ENCODE measurements at places on chromosomes 4 and X.

DNA sequence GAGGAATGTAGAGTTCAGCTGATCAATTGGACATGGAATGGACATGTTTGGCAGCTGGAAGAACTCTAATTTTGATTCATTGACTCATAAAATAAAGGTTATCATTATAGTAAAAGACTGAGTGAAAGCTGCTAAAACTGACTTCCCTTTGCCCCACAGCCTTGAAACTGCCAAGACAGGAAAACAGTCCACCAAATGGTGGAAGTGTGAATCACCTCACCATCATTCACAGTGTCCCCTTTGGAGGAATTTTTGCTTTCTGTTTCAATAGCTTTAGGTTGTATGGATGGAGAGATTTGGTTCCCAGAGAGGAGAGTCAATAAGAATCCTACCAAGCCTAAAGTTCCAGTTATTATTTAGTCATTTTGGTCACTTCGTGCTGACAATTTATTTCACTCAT is 20.8 kb upstream of the FREM3 start:
- DNase-seq, result no peak

DNA sequence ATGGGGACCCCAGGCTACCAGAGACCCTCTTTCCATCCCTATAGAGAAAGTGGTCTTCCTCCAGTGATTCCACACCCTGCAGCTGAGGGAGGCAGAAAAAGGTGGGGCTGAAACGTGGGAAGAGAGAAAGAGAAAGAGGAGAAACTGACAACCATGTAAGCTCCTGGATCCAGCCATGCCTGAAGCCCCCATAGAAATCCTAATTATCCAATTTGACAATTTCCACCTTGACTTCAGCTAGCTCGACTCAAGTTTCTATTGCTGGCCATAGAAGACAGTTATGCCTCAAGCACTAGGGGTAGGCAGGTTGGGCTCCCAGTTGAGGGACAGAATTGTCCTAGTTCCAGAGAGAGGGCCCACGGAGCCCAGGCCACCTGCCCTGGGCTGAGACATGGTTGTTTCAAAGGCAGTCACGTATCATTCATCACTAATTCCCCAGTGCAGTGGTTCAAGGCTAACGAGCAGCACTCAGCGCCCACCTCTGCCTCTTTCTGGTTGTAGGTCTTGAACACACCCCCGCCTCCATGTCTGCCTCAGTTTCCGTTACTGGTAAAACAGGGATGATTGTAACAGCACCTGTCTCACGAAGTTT is 39.8 kb upstream of the ASMTL start:
- no peak for DNase-seq

GRCh38 chr4:70586841-70587240 is 5.2 kb upstream of the AMBN start:
- no peak for DNase-seq

DNA sequence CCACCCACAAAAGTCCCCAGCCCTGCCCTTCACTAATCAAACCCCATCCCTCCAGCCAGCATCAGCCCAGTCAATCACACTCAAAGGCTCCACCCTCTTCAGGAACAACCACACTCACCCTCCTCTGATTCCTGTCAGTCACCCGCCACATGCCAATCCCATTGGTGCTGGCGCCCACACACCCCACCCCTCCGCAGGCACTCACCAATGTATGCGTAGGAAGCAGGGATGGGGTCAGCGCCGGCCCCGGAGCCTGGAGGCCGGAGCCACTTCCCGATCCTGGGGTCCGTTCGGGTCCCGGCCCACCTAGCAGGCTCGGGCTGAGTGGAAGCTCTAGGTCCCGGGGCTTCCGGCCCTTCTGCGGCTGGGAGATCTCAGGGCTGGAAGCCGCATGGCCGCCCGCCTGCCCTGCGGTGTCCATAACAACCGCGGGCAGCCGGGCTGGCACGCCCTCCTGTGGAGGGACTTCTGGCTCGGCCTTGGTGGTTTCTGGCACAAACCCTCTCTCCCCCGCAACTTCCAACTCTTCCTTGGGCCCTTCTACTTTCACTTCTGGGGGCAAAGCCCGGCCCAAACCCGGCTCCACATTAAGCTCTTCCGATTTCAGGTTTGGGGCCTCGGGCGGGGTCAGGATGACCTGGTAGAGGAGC is 7.9 kb upstream of the CFP start:
- DNase-seq, result peak; percentile 58

DNA sequence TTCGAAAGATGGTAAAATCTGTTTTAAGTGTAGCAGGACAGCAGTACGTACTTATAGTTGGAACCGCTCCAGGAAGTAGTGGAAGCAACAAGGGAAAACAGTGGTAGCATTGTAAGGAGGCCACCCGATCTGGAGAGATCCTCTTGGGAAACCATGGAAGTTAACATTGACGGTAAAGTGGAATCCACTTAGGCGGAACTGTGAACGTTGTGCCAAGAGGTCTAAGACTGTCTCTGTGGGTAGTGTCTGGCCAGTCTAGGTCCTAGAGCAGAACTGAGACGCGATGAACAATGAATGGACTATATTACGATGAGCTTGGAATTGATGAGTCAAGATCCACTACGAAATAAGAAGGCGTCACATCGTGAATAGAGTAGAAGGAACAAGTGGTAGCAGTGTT is 124.0 kb downstream of the TENM3 start:
- no peak for DNase-seq

DNA sequence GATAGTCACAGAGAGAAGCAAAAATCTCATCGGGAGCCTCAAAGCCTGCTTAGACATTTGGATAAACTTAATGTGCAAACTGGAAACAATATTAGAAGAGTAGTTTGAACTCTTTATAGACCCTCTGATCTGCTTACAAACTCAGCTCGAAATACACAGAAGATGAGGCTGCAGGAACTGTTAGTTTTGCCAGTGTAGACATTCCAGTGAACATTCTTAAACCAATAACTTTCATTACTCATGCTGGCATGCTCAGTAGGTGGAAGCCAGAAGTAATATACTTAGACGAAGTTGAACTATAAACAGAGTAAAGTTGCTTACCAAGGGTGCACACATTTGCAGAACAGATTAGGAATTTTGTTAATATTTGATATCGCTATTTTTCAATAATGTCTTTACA is 303.5 kb downstream of the ANKRD50 start:
- DNase-seq, result no peak

Measured in CD4-positive, alpha-beta T cell treated with Interleukin-17A for 4 hours (primary cell).